ENCODE measurements at places on chromosomes 12 and 14.

DNA sequence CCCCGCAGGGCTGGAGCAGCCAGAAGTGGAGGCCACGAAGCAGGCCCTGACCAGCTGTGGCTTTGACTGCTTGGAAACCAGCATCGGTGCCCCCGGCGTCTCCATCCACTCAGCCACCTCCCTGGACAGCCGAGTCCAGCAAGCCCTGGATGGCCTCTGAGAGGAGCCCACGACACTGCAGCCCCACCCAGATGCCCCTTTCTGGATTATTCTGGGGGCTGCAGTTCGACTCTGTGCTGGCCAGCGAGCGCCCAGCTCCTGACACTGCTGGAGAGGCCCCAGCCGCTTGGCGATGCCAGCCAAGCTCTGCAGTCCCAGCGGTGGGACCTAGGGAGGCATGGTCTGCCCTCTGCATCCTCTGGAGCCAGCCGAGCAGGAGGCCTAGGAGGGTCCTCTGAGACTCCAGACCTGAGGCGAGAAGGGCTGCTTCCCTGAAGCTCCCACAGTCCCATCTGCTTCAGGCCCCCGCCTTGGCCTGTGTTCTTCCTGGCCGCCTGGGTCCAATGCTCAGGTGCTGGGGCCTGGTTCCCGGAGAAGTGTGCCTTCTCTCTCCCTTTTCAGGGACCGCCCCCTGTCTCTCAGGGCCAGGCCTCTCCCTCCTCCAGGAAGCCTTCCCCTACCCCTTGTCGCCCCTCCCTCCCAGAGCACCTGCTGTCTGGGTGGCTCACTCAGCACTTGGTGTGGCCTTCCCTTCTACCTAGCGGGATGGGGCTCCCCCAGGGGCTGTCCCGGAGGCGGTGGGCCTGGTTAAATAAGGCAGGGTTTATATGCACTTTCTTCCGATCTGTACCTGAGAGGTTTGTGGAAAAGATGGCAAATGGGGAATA is 23.0 kb downstream of the MVK start:
- DNase-seq = no peak

- DNase-seq = no peak
Observed at GRCh38 chr12:131941116-131941986, 8.4 kb upstream of the EP400 start.

- no peak for DNase-seq
Observed at GRCh38 chr14:52954346-52955214, 3.7 kb upstream of the FERMT2 start.

- no peak for DNase-seq
Observed at GRCh38 chr14:99192028-99192621, 79.9 kb downstream of the BCL11B start.

DNA sequence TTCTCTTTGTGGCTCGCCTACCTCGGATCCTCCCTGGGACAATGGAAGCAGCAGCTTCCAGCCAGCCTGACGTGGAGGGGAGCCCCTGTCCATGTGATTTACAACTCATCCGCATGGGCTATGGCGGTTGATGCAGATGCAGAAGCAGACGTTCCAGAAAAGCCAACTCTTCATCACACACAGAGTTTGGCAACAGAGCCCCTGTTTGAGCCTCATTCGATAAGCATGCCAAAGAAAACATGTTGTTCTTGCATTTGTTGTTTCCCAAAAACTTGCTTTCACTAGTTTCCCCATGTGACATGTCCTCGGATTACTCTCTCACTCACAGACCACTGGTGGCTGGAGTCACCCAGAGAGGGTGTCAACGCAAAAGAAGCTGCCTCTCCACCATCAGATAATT is 16.4 kb upstream of the TC2N start:
- DNase-seq = no peak

- DNase-seq = no peak
Observed at GRCh38 chr12:39723831-39724230, 104.2 kb upstream of the ABCD2 start.

- DNase-seq = no peak
Observed at GRCh38 chr12:97131220-97131981, 224.3 kb downstream of the NEDD1 start.

GRCh38 chr12:107394693-107395092 is 290.9 kb upstream of the PWP1 start:
- DNase-seq = no peak

- DNase-seq = no peak
Observed at GRCh38 chr12:18868717-18869116, 130.8 kb downstream of the CAPZA3 start.

DNA sequence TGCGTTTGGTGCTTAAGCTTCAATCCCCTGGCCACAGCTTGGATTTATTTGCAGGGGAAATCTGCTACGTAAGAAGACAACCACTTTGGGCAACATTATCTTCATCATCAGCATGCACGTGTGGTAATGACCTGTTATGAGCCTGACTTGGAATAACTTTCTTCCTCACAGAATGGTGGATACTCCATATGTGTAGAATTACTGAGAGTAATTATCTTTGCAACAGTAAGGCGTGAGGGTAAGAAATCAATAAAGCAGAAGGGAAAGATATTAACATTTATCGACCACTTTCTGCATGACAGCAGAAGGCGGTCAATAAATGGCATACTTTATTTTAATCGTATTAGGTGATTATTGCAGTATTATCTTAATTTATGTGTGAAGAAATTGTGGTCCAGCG is 152.7 kb downstream of the RGS6 start:
- no peak for DNase-seq

GRCh38 chr12:107025671-107026070 is 38.7 kb upstream of the MTERF2 start:
- DNase-seq = no peak

DNA sequence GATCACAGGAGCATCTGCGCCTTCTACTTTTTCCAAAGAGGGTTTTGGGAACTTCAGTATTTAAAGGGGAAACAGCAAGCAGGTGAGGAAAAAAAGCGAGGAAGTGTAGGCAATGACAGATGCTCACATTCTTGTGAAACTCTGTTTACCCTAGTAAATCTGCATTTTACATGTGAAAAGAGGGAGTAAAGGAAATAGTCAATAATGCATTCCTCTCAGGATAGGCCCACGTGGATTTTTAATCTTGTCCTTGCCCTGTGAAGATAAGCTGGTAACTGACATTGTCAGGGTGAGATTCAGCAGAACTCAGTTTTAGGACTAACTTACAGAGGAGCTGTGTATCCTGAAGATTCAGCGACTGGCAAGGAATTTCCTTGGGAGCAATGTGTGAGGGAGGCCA is 1119.2 kb upstream of the TMEM132C start:
- DNase-seq = no peak

- no peak for DNase-seq
Observed at GRCh38 chr12:14694970-14695369, 1.4 kb downstream of the GUCY2C start.

DNA sequence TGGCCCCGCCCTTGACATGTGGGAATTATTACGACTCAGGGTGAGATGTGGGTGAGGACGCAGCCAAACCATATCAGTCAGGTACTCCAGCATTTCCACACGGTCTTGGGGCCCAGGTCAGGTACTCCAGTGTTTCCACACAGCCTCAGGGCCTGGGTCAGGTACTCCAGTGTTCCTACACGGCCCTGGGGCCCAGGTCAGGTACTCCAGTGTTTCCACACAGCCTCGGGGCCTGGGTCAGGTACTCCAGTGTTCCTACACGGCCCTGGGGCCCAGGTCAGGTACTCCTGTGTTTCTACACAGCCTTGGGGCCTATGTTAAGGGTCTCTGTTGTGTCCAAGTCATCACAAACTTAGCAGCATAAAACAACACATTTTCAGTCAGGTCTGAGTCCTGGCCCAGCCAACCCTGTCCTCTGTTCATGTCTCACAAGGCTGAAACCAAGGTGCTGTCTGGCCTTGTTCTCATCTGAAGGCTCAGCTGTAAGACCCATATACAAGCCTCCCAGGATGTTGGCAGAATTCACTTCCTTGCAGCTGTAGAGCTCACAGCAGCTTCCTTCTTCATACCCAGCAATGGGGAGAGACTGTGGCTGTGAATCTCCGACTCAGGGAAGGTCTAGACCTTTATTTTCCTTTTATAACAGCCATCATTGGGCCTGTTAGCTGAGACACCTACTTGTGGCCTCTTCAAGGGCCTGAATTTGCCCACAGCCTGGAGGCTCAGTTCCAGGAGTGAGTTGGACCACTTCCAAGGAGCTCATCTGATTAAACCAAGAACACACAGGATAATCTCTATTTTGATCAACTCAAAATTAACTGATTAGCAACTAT is 107.6 kb upstream of the SFSWAP start:
- no peak for DNase-seq

DNA sequence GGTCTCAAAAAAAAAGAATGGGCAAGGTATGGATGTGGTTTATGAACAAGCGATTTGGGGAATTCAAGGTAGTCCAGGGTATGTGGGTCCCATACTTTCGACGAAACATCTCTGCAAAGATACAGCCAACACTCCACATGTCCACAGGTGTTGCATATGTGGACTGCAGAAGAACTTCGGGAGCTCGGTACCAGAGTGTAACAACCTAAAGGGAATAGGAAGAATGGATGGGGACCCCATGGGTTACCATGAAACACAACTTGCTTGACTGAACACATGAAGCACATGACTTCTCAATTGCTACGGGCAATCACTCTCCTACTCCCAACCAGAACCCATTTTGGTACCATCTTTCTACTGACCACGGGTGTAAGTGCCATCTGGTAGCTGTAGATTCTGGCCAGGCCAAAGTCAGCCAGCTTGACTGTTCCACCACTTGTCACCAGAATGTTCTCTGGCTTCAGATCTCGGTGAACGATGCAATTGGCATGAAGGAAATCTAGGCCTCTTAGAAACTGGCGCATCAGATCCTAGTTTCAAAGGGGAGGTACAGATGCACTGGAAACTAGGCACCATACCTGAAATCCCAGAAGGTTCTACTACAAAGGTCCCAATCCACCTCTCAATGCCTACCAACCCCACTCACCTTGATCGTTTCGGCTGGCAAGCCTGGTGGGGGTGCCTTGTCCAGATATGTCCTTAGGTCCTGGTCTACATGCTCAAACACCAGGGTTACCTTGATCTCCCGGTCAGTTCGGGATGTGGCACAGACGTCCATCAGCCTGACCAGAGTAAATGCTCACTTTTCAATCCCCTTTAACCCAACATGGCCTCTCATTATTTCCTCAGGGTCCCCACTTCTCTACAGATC is 1.3 kb downstream of the CDK4 start:
- no peak for DNase-seq

- no peak for DNase-seq
Observed at GRCh38 chr12:129005416-129005815, 152.1 kb downstream of the GLT1D1 start.

DNA sequence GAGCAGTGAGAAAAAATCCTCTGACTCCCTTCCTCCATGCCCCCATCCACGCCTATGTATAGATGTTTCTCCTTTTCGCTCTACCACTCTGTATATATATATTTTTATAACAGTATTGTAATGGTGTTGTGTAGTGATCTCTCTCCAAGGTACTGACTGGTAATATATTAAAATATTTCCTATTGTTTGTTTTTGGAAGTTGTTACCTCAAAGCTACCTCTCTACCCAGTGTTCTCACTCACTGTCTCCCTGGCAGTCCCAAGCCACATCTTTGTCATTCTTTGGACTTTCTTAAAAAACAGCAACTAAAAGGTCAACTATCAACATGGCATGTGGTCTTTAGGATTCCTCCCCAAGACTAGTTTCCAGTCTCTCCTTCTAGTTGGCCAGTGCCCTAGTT is 15.7 kb upstream of the RMST start:
- DNase-seq = no peak

DNA sequence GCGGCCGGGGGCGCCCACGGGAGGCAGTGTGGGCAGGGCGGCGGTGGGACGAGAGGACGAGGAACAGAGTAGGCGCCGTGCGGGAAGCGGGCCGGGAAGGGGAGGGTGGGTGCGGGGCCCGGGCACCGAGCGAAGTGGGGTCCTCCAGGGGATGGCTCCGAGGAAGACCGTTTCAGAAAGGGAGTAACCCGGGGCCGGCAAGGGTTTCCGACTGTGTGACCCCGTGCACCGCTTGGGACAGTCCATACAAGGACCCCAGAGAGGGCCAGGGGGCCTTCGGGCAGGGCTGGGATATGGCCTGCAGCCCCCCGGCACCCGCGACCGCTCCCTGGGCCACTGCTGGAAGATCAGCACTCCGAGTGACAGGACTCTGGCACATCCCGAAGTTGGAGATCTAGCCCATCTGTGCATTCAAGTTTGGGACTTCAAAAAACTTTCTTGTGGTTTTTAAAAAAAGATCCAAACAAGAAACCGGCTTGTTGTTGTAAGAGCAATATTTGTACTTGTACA is 448 bp downstream of the TSPAN9 start:
- no peak for DNase-seq

DNA sequence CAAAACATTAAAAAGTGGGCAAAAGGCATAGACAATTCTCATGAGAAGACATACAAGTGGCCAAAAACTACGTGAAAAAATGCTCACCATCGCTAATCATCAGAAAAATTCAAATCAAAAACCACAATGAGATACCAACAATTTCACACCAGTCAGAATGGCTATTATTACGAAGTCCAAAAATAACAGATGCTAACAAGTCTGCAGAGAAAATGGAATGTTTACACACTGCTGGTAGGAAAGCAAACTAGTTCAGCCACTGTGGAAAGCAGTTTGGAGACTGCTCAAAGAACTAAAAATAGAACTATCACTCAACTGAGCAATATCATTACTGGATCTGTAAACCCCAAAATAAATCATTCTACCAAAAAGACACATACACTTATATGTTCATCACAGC is 76.2 kb downstream of the PRKD1 start:
- no peak for DNase-seq

GRCh38 chr14:81684696-81685095 is 151.0 kb upstream of the SEL1L start:
- DNase-seq = no peak

DNA sequence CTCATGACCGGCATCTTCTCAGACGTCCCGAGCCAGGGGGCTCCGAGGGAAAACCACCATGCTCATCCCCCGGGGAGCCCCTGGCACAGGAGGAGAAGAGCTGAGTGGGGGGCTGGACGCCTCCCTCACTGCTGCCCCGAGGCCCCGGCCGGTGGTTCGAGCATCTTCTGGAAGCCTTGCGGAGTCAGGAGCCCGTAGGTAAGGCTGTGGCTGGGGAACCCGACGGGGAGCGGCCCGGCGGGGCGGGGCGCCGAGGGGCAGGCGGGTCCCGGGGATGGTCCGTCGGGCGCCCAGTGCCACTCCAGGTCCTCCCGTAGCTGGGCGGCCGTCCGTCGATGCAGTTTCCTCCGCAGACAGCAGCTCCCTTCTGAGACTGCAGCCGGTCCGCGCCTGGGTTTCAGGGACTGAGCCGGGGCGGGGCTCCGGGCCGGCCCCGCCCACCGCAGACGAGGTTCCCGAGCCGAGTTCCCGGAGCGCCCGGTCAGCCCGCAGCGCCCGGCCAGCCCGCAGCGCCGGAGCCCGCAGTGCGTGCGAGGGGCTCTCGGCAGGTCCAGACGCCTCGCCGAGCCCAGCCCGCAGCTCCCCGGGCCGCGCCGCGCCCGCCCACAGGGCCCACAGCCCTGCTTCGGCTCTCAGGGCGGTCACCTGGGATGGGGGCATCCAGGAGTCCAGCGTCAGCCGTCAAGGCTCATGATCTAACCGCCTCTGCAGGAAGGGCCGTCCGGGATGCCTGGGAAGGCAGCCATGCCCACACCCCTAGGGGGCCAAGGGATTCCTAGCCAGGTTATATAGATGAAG is at the start of gene PGF:
Gene PGF, minus strand, starts transcription at position 369 of the 798 bp plus-strand sequence. Its CDS starts 355 bp downstream, at position 14.
- no peak for DNase-seq
